ENCODE measurements at places on chromosomes 7 and 10.

DNA sequence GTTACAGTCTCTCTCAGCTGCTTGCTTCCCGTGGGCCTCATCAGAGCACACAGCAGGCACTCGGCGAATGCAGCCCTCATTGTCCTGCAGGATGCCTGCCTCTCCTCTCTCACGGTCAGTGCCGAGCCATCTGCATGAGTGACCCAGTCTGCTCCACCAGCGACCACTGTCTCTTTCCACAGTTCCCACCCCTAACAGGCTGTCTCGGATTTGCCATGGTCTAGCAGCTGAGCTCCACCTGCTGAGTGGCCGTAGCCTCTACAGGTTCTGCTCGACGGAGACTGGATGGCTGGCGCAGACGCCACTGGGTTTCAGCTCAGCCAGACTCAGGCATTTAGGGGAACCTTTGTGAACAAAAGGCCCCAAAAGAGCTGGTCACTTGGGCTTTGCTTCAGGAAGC lies 209.4 kb upstream of the FOXK1 start:
- DNase-seq = no peak
- no peaks in the 10 kb centered on the region for H3K36me3 ChIP-seq
- peaks cover 13% of the 10 kb centered on the region for H3K27me3 ChIP-seq
- H3K4me1 ChIP-seq = no peaks in the 10 kb centered on the region
- no peak overlapping the region for H3K27ac ChIP-seq

DNA sequence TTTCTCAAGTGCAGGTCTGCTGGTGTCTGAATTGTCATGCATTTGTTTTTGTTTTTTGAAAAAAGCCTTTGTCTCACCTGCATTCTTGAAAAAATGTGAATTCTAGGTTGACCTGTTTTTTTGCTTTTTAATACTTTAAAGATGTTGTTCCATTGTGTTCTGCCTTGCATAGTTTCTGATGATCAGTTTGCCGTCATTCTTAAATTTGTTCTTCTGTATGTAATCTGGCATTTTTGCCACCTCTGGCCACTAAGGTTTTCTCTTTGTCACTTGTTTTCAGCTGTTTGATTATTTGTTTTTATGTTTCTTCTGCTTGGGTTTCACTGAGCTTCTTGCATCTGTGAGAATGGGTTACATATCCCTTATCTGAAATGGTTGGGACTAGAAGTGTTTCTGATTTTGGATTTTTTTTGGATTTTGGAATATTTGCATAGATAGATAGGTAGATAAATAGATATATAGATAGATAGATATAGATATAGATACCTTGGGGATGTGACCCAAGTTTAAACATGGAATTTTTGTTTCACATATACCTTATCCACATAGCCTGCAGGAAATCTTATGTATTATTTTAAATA lies 16.5 kb downstream of the MGMT start:
- peaks cover 34% of the 10 kb centered on the region for H3K36me3 ChIP-seq
- no peak for DNase-seq
- no peak overlapping the region for H3K4me3 ChIP-seq
- H3K27ac ChIP-seq = no peak overlapping the region

DNA sequence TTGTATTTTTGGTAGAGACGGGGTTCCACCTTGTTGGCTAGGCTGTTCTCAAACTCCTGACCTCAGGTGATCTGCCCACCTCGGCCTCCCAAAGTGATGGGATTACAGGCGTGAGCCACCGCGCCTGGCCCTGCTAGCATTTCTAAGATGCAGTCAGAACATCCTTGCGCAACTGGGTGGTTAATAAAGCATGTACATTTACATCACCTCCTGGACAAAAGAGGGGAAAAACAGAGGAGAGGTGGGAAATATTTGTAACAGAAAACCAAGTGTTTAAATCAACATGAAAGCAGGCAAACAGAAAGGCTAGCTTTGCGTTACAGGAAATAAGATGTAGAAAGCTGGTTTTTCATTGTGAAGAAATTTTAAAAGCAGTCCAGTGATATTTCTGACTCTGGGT lies 220.9 kb upstream of the KMT2E start:
- no peaks in the 10 kb centered on the region for H3K4me1 ChIP-seq
- DNase-seq = no peak
- H3K4me3 ChIP-seq = no peak overlapping the region
- H3K27ac ChIP-seq = no peak overlapping the region
- peaks cover 17% of the 10 kb centered on the region for H3K27me3 ChIP-seq

- DNase-seq = no peak
- H3K27me3 ChIP-seq = no peaks in the 10 kb centered on the region
- H3K4me1 ChIP-seq = peaks cover 42% of the 10 kb centered on the region
- peaks cover 42% of the 10 kb centered on the region for H3K36me3 ChIP-seq
- no peak overlapping the region for H3K4me3 ChIP-seq
These were observed 78.1 kb downstream of the CREM start for GRCh38 chr10:35204650-35205319.

DNA sequence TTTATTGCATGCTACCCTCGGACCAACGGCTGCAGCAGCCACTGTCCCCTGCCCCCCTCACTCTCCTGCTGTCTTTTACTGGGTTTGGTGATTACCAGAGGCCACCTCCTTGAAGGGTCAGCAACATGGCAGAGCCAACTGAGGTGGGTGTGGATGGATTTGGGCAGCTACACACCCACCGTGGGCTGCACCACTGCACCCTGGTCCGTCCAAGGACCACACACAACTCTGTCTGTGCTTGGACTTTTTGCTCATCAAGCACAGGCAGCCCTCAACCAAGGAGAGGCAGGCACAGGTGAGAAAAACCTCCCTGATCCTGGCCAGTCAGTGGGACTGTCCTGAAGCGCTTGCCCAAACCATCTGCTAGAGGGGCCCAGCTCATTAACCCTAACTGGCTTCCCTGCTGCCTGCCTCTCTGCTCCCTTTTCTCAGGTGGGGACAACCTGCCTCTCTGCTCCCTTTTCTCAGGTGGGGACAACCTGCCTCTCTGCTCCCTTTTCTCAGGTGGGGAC lies 239.5 kb upstream of the PITRM1 start:
- no peak overlapping the region for H3K27ac ChIP-seq
- H3K4me1 ChIP-seq = no peaks in the 10 kb centered on the region
- no peaks in the 10 kb centered on the region for H3K27me3 ChIP-seq
- DNase-seq = no peak
- no peak overlapping the region for H3K4me3 ChIP-seq

GRCh38 chr10:4195213-4195612 lies 410.2 kb upstream of the KLF6 start:
- no peaks in the 10 kb centered on the region for H3K36me3 ChIP-seq
- no peak overlapping the region for H3K27ac ChIP-seq
- H3K4me1 ChIP-seq = peaks cover 16% of the 10 kb centered on the region
- no peaks in the 10 kb centered on the region for H3K27me3 ChIP-seq

DNA sequence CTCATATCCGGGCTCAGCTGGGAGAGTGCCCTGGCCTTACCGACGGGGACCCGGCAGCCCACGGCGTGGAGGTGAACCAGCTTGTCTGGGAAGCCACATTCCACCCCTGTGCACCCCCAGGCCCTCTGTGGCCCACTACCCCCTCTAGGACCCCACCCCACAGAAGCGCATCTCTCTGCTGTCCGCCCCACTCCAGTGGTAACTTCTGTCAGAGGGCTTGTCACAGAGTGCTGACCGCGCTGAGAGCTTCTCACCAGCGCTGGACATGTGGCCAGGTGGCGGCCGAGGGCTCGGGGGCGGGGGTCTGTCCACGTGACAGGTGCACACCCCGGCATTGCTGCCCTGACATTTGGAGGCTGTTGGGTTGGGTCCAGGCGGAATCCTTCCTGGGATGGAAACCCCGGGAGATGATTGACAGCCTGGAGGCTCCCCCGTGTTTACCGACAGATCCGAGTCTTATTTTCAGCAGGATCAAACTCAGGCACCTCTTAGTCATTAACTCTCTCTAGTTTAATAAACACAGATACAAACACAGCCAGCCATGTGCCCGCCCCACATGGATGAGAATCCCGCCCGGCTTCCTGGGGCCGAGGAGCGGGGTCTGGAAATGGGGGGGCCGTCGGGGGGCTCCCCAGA lies 5.1 kb downstream of the ELFN1 start:
- H3K4me1 ChIP-seq = no peaks in the 10 kb centered on the region
- no peak for DNase-seq
- H3K36me3 ChIP-seq = no peaks in the 10 kb centered on the region
- H3K27ac ChIP-seq = no peak overlapping the region
- H3K27me3 ChIP-seq = peaks cover 10% of the 10 kb centered on the region

- no peaks in the 10 kb centered on the region for H3K4me1 ChIP-seq
- H3K4me3 ChIP-seq = no peak overlapping the region
- H3K36me3 ChIP-seq = no peaks in the 10 kb centered on the region
- no peak overlapping the region for H3K27ac ChIP-seq
These were observed 7.2 kb downstream of the C10orf90 start for GRCh38 chr10:126663328-126663727.

- no peaks in the 10 kb centered on the region for H3K27me3 ChIP-seq
- no peak for DNase-seq
- no peak overlapping the region for H3K27ac ChIP-seq
- no peak overlapping the region for H3K4me3 ChIP-seq
- peaks cover 18% of the 10 kb centered on the region for H3K36me3 ChIP-seq
- no peaks in the 10 kb centered on the region for H3K4me1 ChIP-seq
These were observed 17.6 kb downstream of the LIMK1 start for GRCh38 chr7:74101061-74101681.
